Stimulated activated CD4-positive, alpha-beta T cell treated with anti-CD3 and anti-CD28 coated beads, TNF-alpha, amount 100 ng/mL, for 1 hour (primary cell): ENCODE measurements at places on chromosomes 11 and 22.

DNA sequence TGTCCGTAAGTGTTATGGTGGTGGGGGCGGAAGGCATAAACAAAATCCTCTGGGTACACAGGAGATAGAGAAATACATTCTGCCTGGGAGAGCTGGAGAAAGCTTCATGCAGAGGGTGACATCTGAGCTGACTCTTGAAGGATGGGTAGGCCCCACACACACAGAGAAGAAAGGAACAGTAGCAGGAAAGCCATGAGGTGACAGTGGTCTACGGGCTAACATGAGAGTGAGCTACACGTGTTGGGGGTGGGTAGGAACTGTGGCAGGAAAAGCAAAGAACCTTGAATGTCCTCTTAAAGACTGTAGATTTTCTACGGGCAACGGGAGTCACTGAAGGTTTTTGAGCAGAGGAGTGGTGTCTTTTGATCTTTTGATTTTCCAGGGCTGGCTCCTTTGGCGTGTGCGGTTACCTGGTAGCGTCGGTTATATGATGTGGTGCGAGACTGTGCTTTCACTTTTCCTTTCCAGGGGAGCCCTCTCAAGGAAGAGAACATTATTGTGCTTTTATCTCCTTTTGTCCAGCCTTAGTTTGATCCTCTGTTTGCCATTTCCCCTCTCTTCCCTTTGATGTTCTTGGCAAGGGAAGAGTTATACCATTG is 39.7 kb downstream of the ADAMTS8 start:
- no peak for DNase-seq

- DNase-seq, result no peak
Observed at GRCh38 chr11:27658535-27659236, 41.6 kb downstream of the BDNF start.

GRCh38 chr22:41028841-41029240 is 63.6 kb upstream of the EP300 start:
- no peak for DNase-seq

DNA sequence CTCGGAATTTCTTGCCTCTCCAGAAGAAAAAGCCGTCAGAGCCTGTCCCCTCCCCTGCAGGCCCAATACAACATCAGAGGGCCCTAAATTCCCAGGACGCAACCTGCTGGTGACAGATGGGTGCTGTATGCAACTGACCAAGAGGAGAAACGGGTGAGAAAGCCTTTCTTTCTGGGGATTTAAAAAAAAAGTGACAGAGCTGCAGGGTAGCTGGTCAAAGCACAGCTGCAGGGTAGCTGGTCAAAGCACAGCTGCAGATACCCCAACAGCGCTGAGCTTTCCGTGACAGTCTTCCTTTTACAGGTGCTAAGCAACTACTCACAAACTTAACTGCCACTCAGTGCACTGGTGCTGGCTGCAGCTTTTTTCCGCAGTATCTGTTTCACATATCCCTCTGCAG is 17.8 kb downstream of the AP1B1 start:
- DNase-seq, result no peak

DNA sequence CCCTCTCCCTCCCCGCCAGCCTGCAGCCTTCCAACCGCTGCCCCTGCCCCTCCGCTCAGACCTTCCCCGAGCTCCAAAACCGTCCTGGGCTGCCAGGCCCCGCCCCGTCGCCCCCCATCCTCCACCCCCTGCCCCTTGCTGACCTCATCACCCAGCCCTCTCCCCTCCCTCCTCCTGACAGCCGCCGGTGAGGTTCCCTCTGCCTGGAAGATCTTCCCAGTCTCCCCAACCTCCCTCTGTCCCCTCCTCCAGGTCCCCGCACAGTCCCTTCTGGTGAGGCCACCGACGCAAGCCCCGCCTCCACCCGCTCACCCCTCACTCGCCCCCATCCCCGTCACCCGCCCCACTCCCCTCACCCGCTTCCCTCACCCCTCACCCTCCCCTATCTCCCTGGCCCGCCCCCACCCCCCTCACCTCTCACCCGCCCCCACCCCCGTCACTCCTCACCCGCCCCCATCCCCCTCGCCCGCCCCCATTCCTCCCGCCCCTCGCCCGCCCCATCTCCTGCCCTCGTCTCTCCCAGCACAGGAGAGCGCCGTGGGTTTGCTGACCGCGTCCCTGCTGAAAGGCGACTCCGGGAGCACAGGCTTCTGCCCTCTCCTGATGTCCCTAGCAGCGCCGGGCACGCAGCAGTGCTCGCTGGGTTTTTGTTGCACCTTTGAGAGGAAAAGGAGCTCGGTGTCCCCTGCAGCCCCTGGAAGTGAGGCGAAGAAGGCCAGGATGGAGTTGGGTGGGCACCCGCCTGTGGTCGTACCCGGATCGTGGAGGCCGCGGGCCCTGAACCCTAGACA is 16.4 kb upstream of the UPK3A start:
- DNase-seq, result no peak

DNA sequence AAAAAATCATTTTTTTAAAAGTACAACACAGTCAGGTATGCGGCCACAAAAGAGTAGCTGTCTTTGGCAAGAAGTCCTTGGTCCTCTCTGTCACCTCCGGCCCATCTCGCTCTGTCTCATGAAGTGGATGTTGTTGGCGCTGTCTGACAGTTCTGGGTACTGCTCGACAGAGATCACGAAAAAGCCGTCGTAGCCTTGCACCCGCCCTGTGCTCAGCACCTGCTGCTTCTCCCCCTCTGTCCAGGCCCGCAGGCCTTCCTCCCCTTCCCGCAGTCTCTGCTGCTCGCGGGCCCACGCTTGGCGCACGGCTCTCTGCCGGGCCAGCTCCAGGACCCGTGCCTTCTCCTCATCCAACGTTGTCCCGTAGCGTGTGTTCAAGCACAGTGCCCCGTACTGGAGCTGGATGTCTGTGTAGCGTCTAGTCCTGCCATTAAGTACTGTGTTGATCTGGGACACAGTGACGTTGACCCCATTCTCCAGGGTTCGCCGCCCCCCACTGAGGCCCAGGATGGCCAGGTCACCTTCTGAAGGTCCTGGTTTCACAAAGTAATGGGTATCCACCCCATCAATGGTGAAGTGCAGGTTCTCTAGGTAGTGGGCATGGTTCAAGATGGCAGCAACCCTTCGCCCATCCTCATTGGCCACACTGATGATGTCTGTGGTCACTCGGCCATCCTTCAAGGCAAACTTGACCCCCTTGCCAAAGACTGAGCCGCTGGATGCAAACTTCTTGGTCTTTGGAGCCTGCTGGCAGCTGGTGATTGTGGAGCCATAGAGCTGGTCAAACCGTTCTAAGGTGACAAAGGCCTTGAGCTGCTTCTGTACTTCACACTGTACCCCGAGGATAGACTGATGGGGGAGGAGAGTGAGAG is 83.5 kb upstream of the NARS2 start:
- DNase-seq, result no peak

DNA sequence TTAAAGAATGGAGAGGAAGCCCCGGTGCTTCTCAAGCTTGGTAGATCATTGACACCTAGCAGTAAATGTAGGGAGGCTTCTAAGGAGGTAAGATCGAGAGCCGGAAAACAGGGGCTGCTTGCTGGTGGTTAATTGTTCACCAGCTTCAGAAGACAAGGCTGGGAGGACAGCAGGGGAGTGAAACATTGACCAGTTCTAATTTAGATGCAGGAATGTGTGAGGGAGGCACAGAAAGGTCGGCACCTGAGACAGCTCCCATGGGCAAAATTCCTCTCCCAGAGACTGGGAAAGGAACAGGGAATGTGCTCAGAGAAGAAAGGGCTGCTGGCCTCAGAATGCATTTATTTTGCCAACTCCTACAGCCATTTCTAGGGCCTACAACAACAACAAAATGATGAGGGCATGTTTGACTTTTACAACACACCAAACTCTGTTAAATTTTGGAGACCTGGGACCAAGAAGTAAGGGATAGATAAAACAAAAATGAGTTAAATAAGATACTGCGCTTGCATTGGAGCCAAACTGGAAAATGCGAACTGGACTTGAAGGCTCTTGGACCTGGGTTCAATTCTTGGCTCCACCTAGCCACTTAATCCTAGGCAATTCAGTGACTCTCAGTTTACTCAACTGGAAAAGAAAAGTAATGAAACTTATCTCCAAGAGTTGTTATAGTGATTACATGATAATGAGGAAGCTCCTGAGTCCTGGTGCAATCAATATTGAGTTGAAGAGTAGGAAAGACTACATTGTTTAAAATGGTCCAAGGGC is 31.0 kb downstream of the FZD4 start:
- DNase-seq, result no peak

GRCh38 chr11:64348383-64349024 is 8.5 kb downstream of the CCDC88B start:
- no peak for DNase-seq

DNA sequence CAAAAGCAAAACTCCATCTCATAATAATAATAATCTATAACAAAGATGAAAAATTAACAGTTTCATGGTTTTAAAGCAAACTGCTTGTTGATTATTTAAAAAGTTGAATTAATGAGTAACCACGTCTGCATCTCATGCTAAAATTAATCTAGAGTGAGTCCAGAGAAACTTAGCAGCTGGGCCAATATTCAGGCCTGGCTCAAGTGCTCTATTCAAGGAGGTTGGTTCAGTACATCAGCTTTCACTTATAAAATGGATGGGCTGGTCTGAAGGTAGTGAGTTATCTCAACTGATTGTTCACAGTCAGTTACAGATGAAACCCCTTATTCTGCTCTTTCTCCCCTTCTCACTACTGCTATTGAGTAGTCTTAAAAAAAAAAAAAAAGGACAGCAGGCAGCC is 23.1 kb downstream of the VSTM5 start:
- no peak for DNase-seq

DNA sequence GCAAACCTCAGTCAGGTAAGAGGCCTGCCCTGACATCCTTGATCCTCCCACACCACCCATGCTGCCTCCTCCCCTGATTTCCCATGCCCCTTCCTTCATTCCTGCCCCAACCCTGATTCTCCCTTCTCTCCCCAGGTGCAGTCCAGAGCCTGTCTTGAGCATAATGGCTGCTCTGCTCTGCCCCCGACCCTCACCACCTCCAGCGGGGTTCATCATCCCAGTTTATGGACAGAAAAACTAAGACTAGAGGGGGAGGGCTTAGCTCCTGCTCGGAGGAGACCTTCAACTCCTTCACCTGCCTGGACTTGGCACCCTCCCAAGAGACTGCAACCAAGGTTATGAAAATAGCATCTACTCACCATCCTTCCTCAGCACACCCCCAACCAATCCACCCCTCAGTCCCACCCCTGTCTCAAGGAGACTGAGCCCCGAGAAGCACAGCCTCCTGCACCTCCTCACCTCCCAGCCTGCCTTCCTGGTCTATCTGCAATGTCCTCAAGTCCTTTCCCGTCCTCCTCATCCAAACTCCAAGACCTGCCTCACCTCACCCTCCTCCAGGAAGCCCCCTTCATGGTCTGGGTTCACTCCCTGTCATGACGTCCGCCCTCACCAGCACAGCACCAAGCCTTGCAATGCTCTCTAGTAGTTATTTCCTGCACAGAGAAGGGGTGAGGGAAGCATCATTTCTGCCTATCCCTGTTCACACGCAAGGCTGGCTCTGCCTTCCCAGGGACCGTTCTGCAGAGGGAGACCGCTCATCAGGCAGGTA is 103.1 kb downstream of the PDE2A start:
- DNase-seq, result no peak

DNA sequence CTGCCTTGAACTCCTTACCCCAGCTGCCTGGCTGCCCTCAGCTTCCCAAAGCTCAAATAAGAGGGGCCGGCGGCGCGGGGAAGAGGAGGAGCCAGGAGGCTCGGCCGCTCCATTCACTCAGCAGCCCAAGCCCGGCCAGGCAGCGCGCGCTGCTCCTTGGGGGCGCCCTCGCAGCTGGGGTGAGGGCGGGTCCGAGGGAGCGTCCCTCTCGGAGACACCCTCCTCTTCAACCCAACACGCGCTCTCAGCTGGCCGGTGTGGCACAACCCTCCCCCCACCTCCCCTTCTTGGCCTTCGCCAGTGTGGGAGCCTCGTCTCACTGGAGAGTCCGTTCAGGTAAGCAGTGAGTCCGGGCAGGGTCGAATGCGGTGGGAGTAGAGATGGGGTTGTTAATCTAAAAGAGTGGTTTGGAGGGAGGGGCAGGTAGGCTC is at the start of gene WT1:
WT1 (minus strand) TSS at position 29 of the 431 bp plus-strand sequence.
- DNase-seq, result no peak

DNA sequence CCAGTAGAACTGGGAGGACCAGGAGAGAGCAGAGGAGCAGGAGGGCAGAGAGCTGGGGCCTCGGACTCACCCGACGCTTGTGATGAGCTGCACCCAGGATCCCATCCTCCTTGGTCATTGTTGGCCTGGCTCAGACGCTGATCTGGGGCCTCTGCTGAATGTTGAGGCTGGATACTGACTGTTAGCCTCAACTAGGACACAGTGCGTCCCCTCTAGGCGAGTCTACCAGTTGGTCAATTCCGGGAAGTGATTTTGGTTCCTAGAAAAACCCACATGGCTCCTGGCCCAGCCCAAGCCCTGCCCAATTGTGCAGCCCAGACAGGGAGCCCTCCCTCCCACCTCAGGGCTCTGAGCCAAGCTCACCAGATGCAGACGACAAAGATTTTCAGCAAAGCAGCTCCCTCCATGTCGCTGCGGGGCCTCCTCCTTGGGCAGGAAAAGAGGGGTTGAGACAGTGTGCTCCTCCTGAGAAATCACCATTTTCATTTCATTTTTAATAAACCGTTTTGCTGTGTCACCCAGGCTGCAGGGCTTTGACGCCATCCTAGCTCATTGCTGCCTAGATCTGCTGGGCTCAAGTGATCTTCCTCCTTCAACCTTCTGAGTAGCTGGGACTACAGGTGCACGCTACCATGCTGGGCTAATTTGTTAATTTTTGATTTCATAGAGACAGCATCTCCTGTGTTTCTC is at the start of gene APOL4:
APOL4 (minus strand) TSS at position 180 of the 690 bp plus-strand sequence; CDS start at position 105, 75 bp downstream.
- DNase-seq, result no peak
